Activated CD8-positive, alpha-beta T cell treated with anti-CD3 and anti-CD28 coated beads for 36 hours (primary cell): ENCODE measurements at places on chromosomes 16 and 17.

DNA sequence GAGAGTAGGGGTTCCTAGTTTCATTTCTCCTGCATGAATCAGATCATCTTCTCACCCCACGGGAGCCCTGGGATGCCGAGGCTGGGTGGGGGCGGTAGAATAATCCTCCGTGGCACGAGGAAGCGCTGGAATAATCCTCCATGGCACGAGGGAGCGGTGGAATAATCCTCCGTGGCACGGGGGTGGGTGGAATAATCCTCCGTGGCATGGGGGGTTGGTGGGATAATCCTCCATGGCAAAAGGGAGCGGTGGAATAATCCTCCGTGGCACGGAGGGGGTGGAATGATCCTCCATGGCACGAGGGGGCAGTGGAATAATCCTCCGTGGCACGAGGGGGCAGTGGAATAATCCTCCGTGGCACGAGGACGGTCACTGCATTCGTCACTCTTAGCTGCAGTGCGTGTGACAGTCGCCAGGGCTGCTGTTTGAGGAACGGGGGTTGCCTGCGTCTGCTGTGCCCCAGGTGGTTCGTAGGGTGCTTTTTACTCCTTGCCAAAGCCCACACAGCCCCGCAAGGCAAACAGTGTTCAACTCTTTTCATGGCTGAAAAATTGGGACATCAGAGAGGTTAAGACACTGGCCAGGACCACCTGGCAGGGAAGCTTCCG is 152.5 kb downstream of the BANP start:
- no peak for DNase-seq

GRCh38 chr17:58565389-58566311 is 51.2 kb upstream of the MTMR4 start:
- no peak for DNase-seq

DNA sequence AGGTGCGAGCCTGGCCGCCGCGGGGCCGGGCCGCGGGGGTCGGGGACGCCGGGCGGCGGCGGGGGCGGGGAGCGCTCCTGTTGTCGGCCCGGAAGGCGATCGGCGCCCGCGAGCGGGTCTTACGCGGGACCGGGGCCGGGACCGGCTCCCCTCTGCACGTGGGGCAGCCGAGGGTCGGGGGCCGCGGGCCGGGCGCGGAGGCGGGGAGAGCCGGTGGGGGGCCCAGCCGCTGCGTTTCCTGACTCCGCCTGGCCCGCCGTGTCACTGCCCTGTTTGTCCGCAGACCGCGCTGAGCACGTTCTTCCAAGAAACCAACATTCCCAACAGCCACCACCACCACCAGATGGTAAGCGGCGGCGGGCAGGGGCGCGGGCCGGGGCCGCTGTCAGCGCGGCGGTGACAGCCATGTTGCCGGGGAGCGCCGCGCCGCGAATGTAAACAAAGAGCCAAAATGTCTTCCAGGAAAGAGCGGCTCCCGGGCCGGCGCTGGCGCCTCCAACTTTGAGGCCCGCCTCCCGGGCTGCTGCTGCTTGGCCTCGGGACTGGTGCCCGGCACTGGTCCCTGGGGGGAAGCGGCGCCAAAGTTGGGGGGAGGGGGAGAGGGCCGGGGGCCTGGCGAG is 586 bp downstream of the UBALD2 start:
- peak; percentile 70 for DNase-seq

GRCh38 chr17:57881783-57882351 is 32.0 kb upstream of the MRPS23 start:
- DNase-seq = no peak

GRCh38 chr16:27118526-27118925 is 51.8 kb downstream of the C16orf82 start:
- DNase-seq = no peak

DNA sequence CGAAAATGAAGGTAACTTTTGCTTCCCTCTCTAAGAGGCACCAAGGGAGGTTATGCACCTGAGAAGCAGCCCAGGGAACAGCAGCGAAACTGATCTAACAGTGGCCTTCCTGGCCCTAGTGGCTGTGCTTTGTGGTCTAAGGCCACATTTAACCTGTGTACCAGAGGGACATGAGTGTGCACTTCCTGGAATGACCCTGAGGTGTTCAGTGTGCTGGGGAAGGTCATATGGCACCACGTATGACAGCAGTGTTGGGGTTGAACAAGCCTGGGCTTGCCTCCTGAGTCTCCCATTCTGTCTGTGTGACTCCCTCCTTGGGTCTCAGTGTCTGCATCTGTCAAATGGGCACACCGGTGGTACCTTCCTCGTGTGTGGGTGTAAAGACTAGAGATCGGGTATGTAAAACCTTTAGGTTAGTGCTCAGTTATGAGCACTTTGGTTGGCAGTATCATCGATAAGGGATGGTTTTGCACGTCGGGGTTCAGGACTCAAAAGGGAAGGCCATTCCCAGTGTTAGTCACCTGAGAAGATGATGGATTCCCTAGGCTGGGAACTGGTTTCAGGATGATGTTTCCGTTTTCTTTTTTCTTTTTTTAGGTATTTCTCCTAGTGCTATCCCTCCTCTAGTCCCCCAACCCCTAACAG is 31.9 kb downstream of the PLCG2 start:
- peak; percentile 21 for DNase-seq

DNA sequence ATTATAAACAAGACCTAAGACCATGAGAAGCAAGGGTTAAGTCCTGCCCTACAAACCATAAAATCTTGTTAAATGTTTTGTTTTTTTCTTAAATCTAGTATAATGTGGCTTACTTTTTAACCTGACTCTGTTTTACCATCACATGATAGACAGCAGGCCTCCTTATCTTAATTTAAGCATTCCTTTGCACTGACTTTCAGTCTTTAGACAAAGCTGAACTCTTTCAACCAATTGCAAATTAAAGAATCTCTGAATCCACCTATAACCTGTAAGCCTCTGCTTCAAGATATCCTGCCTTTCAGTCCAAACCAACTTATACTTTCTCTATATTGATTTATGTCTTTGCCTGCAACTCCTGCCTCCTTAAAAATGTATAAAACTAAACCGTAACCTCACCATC is 478.5 kb downstream of the GRIN2A start:
- DNase-seq = no peak

DNA sequence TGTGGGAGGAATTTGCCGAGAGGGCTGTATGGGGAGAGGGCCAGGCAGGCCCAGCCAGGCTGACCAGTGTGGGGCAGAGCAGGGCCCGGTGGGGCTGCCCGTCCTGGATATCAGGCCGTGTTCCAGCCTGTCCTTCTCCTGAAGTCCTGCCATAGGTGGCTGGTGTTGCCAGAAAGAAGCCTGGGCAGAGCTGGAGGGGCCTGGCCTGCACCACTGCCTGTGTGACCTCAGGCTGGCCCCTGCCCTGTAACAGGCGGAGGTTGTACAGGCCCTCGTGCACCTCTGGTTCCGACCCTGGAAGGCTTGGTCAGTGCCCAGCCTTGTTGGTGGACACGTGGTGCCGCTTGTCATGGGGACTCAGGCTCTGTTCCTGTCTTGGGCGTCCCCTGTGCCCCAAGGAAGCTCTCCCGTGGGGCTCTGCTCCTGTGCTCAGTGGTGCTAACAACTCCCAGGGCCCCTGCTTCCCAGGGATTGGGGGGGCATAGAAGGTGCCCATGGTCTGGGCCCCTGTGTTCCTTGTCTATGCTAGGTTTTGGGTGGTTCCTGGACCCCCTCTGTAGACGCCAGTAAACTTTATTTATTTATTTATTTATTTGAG is 33.3 kb downstream of the ADCY7 start:
- no peak for DNase-seq

DNA sequence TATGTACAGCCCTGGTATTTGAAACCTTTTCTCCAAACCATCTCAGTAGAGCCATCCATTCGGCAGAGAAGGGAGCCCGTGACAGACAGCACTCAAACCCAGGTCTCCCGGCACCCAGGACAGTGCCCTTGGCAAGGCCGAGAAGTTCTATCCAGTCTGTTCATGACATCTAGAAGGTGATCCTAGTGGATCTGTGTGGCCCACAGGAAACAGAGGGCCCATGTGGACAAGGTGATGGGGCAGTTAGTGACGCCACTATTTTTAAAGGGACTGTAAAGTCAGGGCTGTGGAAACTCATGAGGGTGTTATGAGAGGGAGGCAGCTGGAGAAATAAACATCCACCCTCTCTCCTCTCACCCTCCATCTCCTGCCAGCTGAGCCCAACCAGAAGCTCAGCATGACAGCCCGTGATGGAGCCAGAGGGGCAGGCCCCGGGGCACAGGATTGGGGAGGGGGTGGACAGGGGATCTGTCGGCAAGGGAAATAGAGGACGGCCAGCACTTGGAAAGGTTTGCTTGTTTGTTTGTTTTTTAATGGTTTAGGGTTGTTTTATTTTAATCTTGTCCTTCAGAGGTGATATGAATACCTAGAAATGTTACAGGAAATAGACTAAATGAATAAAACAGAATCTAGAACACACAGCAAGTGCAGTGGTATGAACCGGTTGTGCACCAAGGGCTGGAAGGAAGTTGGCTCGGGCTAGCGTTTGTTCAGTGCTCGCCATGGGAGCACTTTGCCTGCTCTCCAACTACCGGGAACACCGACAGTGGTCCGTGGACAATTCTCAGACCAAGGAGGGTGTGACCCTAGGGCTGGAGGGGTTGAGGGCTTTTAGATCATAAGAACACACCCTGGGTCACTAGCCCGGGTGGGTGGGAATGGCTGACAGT is 17.1 kb downstream of the MYLK3 start:
- DNase-seq = no peak

DNA sequence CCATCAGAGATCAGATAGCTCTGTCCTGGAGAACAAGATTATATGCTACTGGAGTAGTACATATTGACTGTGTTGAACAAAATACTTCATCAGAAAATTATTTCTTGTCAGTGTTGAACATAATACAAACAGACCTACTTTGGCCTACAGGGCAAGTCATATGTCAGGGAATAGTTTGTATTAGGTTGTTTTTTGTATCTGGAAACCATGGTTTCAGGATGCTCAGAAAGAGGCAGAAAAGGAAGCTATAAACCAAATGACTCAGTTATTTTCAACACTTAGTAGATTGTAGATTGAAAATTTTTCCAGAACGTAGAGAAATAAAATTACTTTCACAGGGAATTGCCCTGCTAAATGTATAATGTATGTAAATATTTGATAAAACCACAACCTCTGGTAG is 198.4 kb downstream of the CYB561 start:
- DNase-seq = no peak
